Liver (tissue), 10 donors: ENCODE measurements at places on chromosomes 12 and 14. TPM values are rescaled to one million over a fixed set of nuclear protein-coding genes. Genes with fewer than 3 reads are reported as not detected.

PZP gene
- polyA plus RNA-seq: 2.9 TPM

GARIN6 gene
- not detected for polyA plus RNA-seq

DHH gene
- polyA plus RNA-seq: not detected

NRL gene
- polyA plus RNA-seq: 2.9 TPM

APAF1 gene
- 2.8 TPM for polyA plus RNA-seq

MSI1 gene
- polyA plus RNA-seq: 0.13 TPM

KRT4 gene
- polyA plus RNA-seq: 0.23 TPM

FOXN4 gene
- not detected for polyA plus RNA-seq

GRCh38 chr14:23141706-23142444 is 22.8 kb upstream of the CEBPE start:
- H3K4me3 ChIP-seq: no peak overlapping the region
- no peaks in the 10 kb centered on the region for H3K27me3 ChIP-seq
- H3K4me1 ChIP-seq: no peaks in the 10 kb centered on the region
- no peak for DNase-seq
- H3K36me3 ChIP-seq: no peaks in the 10 kb centered on the region

GRCh38 chr12:23909551-23909950 is 39.9 kb downstream of the SOX5 start:
- H3K27me3 ChIP-seq: no peaks in the 10 kb centered on the region
- no peak overlapping the region for H3K4me3 ChIP-seq
- DNase-seq: no peak
- H3K4me1 ChIP-seq: no peaks in the 10 kb centered on the region
- H3K36me3 ChIP-seq: no peaks in the 10 kb centered on the region
- no peak overlapping the region for H3K27ac ChIP-seq

- H3K27ac ChIP-seq: peak overlapping the region; percentile 63
- DNase-seq: no peak
- peaks cover 2% of the 10 kb centered on the region for H3K4me1 ChIP-seq
- H3K4me3 ChIP-seq: no peak overlapping the region
- no peaks in the 10 kb centered on the region for H3K27me3 ChIP-seq
- H3K36me3 ChIP-seq: no peaks in the 10 kb centered on the region
These were observed 310.3 kb downstream of the DPF3 start for GRCh38 chr14:72583316-72584272.

DNA sequence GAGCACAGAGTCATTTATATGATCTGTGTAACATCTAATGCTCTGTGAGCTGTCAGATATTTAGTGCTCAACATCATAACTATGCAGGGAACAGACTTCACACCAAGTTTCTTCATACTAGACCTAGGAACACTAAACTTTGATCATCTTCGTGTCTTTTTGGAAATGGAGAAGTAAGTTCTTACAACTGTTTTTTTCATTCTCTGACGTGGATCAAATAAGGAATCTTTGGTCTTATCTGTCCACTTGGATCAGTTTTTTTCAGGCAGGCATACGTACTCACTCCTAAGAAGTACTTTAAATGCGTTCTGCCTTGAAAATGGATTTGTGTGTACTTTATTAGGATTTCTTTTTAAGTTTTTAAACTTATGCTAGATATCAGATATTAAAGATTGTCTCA is 191.0 kb downstream of the FBXL14 start:
- H3K36me3 ChIP-seq: peaks cover 2% of the 10 kb centered on the region
- H3K27ac ChIP-seq: no peak overlapping the region
- H3K27me3 ChIP-seq: no peaks in the 10 kb centered on the region
- no peak overlapping the region for H3K4me3 ChIP-seq
- H3K4me1 ChIP-seq: no peaks in the 10 kb centered on the region
- DNase-seq: no peak

- DNase-seq: no peak
- H3K27me3 ChIP-seq: no peaks in the 10 kb centered on the region
- H3K4me3 ChIP-seq: no peak overlapping the region
- no peak overlapping the region for H3K27ac ChIP-seq
- peaks cover 2% of the 10 kb centered on the region for H3K4me1 ChIP-seq
These were observed 163.4 kb downstream of the GARIN6 start for GRCh38 chr12:99810718-99811593.

DNA sequence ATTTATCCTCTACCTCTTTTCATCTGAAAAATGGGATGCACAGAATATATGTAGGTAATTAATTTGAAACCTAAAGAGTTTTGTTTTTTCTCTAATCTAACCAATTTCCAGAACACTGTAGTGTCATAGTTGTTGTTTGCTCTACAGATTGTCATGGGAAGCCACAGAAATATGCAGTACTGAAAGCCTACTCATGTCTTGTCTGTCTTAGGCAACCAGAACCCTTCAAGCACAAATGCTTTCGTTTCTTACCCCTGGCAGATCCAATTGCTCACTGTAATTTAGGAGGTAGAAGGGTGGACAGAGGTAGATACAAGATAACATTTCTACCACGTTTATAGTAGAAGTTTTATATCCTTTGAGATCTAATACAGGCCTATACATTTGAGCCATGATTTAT is 330.2 kb upstream of the NOVA1 start:
- H3K4me1 ChIP-seq: no peaks in the 10 kb centered on the region
- H3K4me3 ChIP-seq: no peak overlapping the region
- DNase-seq: no peak

DNA sequence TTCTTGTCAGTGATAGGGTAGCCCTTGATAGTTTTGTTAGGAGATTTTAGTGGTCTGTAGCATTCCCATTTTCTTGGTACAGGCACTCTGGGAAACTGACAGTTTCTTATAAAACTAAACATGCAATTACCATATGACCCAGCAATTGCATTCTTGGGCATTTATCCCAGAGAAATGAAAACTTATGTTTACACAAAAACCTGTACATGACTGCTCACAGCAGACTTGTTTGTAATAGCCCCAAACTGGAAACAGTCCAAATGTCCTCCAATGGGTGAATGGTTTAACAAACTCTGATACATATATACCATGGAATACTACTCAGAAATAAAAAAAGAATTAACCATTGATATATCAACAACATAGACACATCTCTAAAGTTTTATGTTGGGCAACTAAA is 75.5 kb downstream of the BORCS5 start:
- no peaks in the 10 kb centered on the region for H3K27me3 ChIP-seq
- H3K27ac ChIP-seq: no peak overlapping the region
- DNase-seq: no peak
- no peak overlapping the region for H3K4me3 ChIP-seq

DNA sequence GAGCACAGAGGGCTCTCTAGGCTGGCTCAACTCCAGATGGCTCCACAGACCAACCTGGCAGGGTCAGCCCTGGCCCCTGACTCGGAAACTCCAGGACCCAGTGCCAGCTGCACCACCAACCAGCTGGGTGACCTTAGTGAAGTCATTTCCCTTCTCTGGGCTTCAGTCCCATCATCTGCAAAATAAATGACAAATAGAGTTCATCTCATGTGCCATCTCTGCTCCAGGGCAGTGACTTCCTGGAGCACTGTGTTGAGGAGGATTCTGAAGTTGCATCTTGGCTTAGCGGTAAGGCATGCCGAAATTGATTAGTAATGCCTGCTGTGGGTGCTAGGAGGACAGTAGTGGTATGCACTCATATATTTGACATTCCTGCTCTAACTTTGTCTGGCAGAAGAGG is 31.5 kb downstream of the DTX1 start:
- no peaks in the 10 kb centered on the region for H3K4me1 ChIP-seq
- H3K4me3 ChIP-seq: no peak overlapping the region
- peaks cover 3% of the 10 kb centered on the region for H3K36me3 ChIP-seq
- no peaks in the 10 kb centered on the region for H3K27me3 ChIP-seq

GRCh38 chr12:42761086-42761485 is 171.5 kb upstream of the PRICKLE1 start:
- H3K4me1 ChIP-seq: no peaks in the 10 kb centered on the region
- H3K4me3 ChIP-seq: no peak overlapping the region
- no peak for DNase-seq
- H3K27me3 ChIP-seq: no peaks in the 10 kb centered on the region
- H3K36me3 ChIP-seq: no peaks in the 10 kb centered on the region
- no peak overlapping the region for H3K27ac ChIP-seq

DNA sequence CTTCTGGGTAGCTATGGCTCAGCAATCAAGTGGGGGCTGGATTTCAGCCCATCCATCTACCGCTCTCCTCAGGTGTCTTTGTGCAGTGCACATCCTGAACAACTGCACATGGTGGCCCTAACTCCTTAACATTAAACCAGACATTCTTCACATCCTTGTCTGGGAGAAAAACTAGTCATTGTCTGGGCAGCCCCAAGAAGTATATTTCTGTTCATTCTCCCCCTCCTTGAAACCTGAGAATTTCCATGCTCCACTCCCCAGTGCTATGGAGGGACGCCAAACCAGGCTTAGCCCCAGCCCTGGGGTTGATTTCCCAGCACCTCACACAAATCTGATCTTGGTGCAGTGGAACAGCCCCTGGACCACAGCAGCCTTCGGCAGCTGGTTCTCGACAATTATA is 13.4 kb downstream of the MYL2 start:
- no peak for DNase-seq
- no peak overlapping the region for H3K27ac ChIP-seq
- no peaks in the 10 kb centered on the region for H3K27me3 ChIP-seq
- H3K36me3 ChIP-seq: no peaks in the 10 kb centered on the region
- no peaks in the 10 kb centered on the region for H3K4me1 ChIP-seq
- H3K4me3 ChIP-seq: no peak overlapping the region

GRCh38 chr12:131211340-131211938 is 257.7 kb downstream of the ADGRD1 start:
- DNase-seq: no peak
- no peak overlapping the region for H3K4me3 ChIP-seq
- H3K27ac ChIP-seq: no peak overlapping the region
- no peaks in the 10 kb centered on the region for H3K36me3 ChIP-seq

GRCh38 chr12:46303039-46303666 is 34.3 kb upstream of the SLC38A1 start:
- H3K27me3 ChIP-seq: no peaks in the 10 kb centered on the region
- H3K36me3 ChIP-seq: no peaks in the 10 kb centered on the region
- H3K27ac ChIP-seq: no peak overlapping the region
- no peak for DNase-seq
- no peaks in the 10 kb centered on the region for H3K4me1 ChIP-seq

GRCh38 chr12:31783996-31784645 is 55.3 kb upstream of the AMN1 start:
- H3K27me3 ChIP-seq: no peaks in the 10 kb centered on the region
- no peaks in the 10 kb centered on the region for H3K4me1 ChIP-seq
- no peak for DNase-seq
- H3K36me3 ChIP-seq: no peaks in the 10 kb centered on the region
- H3K4me3 ChIP-seq: no peak overlapping the region
- H3K27ac ChIP-seq: no peak overlapping the region

DNA sequence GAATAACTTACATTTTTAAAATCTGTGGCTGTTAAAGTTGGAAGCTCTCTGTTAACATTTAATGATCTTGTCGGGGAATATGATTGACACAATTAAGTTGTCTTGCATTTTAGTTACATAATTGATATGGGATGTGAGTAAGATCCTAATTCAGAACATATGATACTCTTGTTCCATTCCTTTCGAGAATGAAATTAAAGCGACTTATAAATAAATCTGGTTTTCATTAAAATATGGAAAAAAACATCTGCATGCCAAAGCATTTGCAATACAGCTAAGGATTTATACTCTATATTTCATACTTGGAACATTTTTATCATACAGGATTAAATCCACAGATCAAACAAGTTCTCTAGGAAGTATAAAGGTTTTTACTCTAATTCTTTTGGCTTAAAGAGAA is 52.0 kb downstream of the SLC38A6 start:
- no peak overlapping the region for H3K4me3 ChIP-seq
- no peaks in the 10 kb centered on the region for H3K36me3 ChIP-seq
- no peak for DNase-seq
- H3K27me3 ChIP-seq: no peaks in the 10 kb centered on the region
- H3K27ac ChIP-seq: no peak overlapping the region

DNA sequence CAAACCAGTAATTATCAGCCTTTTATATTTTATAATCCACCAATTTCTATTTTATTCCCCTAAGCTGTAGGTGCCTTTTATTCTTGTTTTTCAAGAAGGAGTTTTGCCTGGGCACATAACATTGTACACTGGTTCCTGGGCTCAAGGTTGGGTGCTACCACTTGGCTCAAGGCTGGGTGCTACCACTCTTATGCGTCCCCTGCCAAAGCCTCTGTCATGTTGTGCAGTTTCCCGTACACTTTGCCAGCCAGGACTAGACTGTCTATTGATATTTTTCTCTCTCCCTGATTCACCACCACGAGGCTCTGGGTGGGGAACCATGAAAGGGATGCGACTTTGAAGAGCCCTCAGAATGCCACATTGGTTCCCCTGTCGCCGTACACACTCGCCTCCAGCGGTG is 52.5 kb upstream of the VASH1 start:
- H3K36me3 ChIP-seq: no peaks in the 10 kb centered on the region
- DNase-seq: no peak
- H3K4me1 ChIP-seq: no peaks in the 10 kb centered on the region
- H3K4me3 ChIP-seq: no peak overlapping the region
- H3K27ac ChIP-seq: no peak overlapping the region
- no peaks in the 10 kb centered on the region for H3K27me3 ChIP-seq

DNA sequence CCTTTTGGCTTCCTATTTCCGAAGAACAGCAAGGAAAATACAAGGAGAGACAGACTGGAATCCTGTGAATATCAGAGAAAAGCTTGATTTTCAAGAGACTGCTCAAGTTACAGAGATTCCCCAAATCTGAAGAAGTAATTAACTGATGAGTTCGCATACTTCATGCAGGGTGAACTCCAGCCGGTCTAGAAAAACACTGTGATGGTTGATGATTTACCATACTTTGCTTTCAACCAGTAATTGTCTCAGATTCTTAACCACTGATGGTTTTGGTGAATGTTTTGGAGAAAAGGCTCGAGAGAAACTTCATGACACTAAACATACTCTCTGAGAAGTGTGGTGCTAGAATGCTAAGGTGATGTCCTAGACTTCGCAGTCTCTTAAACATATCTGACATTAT is 4.4 kb upstream of the PLXNC1 start:
- H3K27ac ChIP-seq: no peak overlapping the region
- H3K4me3 ChIP-seq: no peak overlapping the region
- no peaks in the 10 kb centered on the region for H3K36me3 ChIP-seq
- DNase-seq: no peak
- peaks cover 3% of the 10 kb centered on the region for H3K27me3 ChIP-seq
- peaks cover 7% of the 10 kb centered on the region for H3K4me1 ChIP-seq

DNA sequence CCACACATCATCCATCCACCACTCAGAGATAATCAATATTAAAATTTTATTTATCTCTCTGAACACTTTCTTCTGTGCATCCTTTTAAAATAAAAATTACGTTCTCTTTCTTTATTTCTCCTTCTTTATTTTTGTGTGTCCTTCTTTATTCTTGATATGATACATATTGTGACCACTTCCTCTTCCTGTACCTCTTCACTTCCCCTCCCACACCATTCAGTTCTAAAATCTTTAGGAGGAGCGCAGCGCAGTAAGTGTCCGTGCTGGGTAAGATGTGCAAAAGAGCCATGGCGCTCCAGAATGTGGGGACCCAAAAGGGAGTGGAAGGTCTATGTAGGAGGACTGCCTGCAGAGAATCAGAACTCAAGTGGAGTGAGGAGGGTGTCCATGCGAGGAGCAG is 256.7 kb downstream of the ITPR2 start:
- no peak for DNase-seq
- no peaks in the 10 kb centered on the region for H3K4me1 ChIP-seq
- H3K36me3 ChIP-seq: peaks cover 3% of the 10 kb centered on the region
- H3K27ac ChIP-seq: no peak overlapping the region
- H3K4me3 ChIP-seq: no peak overlapping the region
- no peaks in the 10 kb centered on the region for H3K27me3 ChIP-seq
